ENCODE measurements at places on chromosomes 6 and 20. TPM values are rescaled to one million over a fixed set of nuclear protein-coding genes. Genes with fewer than 3 reads are reported as not detected.
A peak's percentile ranks its signal among the peaks of the same experiment; 100 is the strongest.

GRCh38 chr6:137217801-137218472 lies 1.2 kb downstream of the IFNGR1 start:
- H3K4me3 ChIP-seq: peak overlapping the region; percentile 86
- H3K27ac ChIP-seq: peak overlapping the region; percentile 95
- H3K36me3 ChIP-seq: no peaks in the 10 kb centered on the region

DNA sequence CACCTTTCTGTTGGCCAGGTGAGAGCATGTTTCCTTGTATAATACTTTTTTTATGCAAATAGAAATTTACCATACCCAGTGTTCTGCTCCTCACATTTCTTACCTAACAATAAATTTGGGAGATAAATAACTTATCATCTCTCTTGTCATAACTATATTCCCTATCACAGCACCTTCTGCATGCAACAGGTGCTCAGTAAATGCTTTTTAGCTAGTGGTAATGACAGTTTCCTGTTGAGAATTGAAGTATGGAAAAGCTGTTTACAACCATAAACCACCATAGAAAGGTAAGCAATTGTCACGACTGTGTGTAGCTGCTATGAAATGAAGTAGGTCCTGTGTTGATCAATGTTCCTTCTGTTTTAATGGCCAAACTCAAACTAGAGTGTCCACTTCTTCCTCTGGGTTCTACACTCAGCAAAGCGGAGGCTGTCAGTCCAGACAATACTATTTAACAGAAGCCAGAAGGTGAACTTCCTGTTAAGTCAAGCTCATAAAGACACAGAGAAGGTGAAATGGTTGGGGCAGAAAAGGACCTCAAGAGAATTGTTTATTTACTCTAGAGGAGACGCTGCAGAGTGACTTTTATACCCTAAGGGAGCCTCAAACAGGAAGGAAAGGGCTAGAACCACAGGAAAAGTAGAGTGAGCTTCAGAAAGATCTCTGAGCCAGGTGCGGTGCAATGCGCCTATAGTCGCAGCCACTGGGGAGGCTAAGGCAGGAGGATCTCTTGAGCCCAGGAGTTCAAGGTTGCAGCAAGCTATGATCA lies 84.0 kb upstream of the SLC22A16 start:
- DNase-seq: no peak
- H3K4me1 ChIP-seq: peaks cover 7% of the 10 kb centered on the region
- no peak overlapping the region for H3K4me3 ChIP-seq
- H3K36me3 ChIP-seq: no peaks in the 10 kb centered on the region
- no peak overlapping the region for H3K27ac ChIP-seq
- H3K27me3 ChIP-seq: no peaks in the 10 kb centered on the region

DNA sequence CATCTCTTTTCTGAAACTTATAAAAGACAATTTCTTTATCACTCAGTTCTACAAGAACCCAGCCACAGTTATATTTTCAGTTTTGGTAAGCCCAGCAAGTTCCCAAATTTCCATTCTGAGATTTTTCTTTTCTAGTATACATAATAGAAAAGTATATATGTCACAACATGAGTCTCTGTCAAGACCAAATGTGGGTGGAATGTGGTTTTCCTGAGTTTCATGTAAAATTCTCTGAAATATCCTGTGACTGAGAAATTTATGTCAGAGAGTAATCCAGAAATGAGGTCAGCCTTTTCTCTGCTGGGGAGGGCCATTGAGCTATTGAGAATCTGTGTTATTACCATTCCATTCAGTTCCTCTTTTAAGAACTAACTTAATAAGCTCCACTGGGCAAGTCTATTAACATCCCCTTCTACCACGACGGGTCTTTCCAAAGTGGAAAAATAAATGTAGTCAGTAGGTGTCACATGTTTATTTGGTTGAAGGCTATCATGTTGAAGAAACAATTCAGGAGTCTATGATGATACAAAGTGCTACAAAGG lies 100.7 kb upstream of the HMGN3 start:
- H3K36me3 ChIP-seq: no peaks in the 10 kb centered on the region
- no peak for DNase-seq
- H3K4me1 ChIP-seq: no peaks in the 10 kb centered on the region
- no peaks in the 10 kb centered on the region for H3K27me3 ChIP-seq

GRCh38 chr6:2471472-2471871 lies 226.1 kb upstream of the GMDS start:
- H3K4me1 ChIP-seq: no peaks in the 10 kb centered on the region
- peaks cover 4% of the 10 kb centered on the region for H3K27me3 ChIP-seq
- no peak overlapping the region for H3K27ac ChIP-seq
- no peaks in the 10 kb centered on the region for H3K36me3 ChIP-seq
- H3K4me3 ChIP-seq: no peak overlapping the region
- DNase-seq: no peak

- no peak overlapping the region for H3K4me3 ChIP-seq
- H3K27ac ChIP-seq: no peak overlapping the region
Measured at GRCh38 chr6:2890976-2891767, 11.9 kb downstream of the SERPINB9 start.

- H3K27me3 ChIP-seq: no peaks in the 10 kb centered on the region
- H3K4me3 ChIP-seq: no peak overlapping the region
- no peaks in the 10 kb centered on the region for H3K36me3 ChIP-seq
- no peak overlapping the region for H3K27ac ChIP-seq
Measured at GRCh38 chr6:119575721-119576120, 226.2 kb upstream of the MAN1A1 start.

DNA sequence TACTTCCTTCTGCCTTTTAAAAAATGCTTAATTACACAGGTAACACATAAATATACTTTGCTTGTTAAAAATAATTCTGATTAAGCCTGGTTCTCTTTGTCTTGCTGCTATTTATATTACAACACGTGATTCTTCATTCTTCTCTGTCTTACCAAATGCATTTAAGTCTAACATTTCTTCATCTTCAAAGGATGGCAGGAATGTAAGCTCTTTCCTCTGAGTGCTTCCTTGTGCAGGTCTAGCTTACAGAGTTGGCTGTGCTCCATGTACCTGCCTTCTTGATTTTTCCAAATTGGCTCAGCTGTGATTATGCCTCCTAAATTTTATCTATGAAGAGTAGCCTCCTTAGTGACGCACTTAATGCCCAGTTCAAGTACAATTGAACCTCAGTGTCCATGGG lies 44.4 kb downstream of the RNF144B start:
- H3K4me1 ChIP-seq: no peaks in the 10 kb centered on the region
- H3K4me3 ChIP-seq: no peak overlapping the region
- no peak for DNase-seq
- H3K36me3 ChIP-seq: no peaks in the 10 kb centered on the region
- no peaks in the 10 kb centered on the region for H3K27me3 ChIP-seq

GRCh38 chr6:85126485-85127167 lies 323.3 kb upstream of the NT5E start:
- H3K27me3 ChIP-seq: no peaks in the 10 kb centered on the region
- H3K4me1 ChIP-seq: no peaks in the 10 kb centered on the region
- no peak overlapping the region for H3K27ac ChIP-seq
- no peak for DNase-seq

- H3K27ac ChIP-seq: peak overlapping the region; percentile 40
- H3K36me3 ChIP-seq: no peaks in the 10 kb centered on the region
- H3K27me3 ChIP-seq: peaks cover 28% of the 10 kb centered on the region
- peak overlapping the region; percentile 44 for H3K4me3 ChIP-seq
Measured at GRCh38 chr20:59222253-59223181, 58.9 kb downstream of the ZNF831 start.

DNA sequence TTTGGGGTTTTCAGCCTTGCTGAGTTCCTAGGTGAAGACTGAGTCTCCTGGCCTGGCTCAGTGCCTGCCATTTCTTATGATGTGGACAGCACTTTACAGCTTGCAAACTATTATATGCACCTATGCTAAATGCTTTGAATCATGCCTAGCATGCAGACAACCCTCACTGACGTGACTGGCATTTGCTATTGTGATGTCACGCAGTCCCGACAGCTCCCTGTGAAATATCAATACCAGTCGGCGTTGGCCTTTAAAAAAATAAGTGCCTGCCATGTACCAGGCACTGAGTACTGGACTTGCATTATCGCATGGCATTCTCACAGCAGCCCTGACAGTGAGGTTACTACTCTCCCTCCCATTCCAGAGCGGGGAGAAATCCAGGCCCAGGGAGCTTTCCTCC lies 35.5 kb downstream of the UQCC2 start:
- no peaks in the 10 kb centered on the region for H3K27me3 ChIP-seq
- H3K27ac ChIP-seq: no peak overlapping the region
- peaks cover 18% of the 10 kb centered on the region for H3K4me1 ChIP-seq
- no peak overlapping the region for H3K4me3 ChIP-seq

- peaks cover 14% of the 10 kb centered on the region for H3K4me1 ChIP-seq
- H3K36me3 ChIP-seq: peaks cover 10% of the 10 kb centered on the region
- DNase-seq: no peak
- H3K4me3 ChIP-seq: no peak overlapping the region
- H3K27me3 ChIP-seq: peaks cover 4% of the 10 kb centered on the region
Measured at GRCh38 chr20:62723768-62724450, 15.3 kb downstream of the NTSR1 start.

DNA sequence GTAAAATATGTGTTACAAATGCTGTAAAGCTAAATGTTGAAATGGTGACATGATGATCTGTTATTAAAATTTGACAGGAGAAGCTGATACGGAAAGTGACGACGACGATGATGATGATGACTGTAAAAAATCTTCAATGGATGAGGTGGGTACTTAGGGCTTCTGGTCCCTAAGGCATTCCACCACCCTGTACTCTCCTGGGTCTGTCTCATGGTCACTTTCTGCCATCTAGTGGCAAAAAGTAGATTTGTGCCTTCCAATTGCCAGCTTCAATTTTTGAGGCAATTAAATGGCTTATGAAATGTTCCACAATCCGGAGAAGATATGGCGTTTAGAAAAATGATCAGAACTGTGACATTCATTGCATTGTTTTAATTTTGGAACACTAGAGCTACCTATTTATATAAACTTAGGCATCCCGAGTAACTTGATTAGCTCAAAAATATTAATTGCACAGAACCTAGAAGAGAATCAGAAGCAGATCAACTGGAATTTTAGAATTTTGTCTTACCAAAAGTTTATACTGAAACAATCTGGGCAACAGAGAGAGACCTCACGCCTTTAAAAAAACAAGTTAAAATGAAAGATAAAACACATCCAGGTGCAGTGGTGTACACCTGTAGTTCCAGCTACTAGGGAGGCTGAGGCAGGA lies 346.5 kb upstream of the PLCB4 start:
- no peaks in the 10 kb centered on the region for H3K27me3 ChIP-seq
- H3K4me1 ChIP-seq: no peaks in the 10 kb centered on the region
- peaks cover 4% of the 10 kb centered on the region for H3K36me3 ChIP-seq
- peak; percentile 93 for DNase-seq
- H3K27ac ChIP-seq: no peak overlapping the region

DNA sequence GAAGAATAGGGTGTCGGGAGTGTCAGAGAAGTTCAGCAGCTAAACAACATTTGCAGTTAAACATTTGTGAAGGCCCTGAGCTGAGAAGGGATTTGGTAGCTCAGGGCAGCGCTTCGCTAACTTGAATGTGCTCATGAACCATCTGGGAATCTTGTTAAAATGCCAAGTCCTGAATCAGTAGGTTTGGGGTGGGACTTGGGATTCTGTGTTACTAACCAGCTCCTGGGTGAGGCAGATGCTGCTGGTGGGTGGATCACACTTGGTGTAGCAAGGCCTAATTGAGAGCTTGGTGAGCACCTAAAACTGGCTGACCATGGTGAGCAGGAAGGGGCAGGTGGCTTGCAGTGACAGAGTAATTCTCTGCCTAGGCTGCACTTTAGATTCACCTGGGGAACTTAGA lies 5.9 kb downstream of the PTPRA start:
- H3K4me3 ChIP-seq: no peak overlapping the region
- H3K36me3 ChIP-seq: peaks cover 8% of the 10 kb centered on the region
- no peak overlapping the region for H3K27ac ChIP-seq
- peaks cover 13% of the 10 kb centered on the region for H3K4me1 ChIP-seq
- DNase-seq: no peak
- H3K27me3 ChIP-seq: no peaks in the 10 kb centered on the region

GRCh38 chr20:13671916-13672378 lies 33.2 kb upstream of the TASP1 start:
- no peak overlapping the region for H3K27ac ChIP-seq
- no peak overlapping the region for H3K4me3 ChIP-seq
- H3K27me3 ChIP-seq: no peaks in the 10 kb centered on the region
- DNase-seq: no peak
- no peaks in the 10 kb centered on the region for H3K4me1 ChIP-seq

DNA sequence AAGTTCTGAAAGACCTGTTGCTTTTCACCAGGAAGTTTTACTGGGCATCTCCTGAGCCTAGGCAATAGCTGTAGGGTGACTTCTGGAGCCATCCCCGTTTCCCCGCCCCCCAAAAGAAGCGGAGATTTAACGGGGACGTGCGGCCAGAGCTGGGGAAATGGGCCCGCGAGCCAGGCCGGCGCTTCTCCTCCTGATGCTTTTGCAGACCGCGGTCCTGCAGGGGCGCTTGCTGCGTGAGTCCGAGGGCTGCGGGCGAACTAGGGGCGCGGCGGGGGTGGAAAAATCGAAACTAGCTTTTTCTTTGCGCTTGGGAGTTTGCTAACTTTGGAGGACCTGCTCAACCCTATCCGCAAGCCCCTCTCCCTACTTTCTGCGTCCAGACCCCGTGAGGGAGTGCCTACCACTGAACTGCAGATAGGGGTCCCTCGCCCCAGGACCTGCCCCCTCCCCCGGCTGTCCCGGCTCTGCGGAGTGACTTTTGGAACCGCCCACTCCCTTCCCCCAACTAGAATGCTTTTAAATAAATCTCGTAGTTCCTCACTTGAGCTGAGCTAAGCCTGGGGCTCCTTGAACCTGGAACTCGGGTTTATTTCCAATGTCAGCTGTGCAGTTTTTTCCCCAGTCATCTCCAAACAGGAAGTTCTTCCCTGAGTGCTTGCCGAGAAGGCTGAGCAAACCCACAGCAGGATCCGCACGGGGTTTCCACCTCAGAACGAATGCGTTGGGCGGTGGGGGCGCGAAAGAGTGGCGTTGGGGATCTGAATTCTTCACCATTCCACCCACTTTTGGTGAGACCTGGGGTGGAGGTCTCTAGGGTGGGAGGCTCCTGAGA lies at the start of gene HFE:
TSS of gene HFE (plus strand) at position 146 of the 832 bp plus-strand sequence. CDS start at position 158, 12 bp downstream.
- peak within 1 kb of the TSS; percentile 92 for H3K27ac ChIP-seq
- H3K27me3 ChIP-seq: peaks cover 4% of the 10 kb centered on the region
- peak within 1 kb of the TSS; percentile 73 for H3K4me3 ChIP-seq
- H3K4me1 ChIP-seq: peaks cover 9% of the 10 kb centered on the region
- H3K36me3 ChIP-seq: no peaks in the 10 kb centered on the region
- DNase-seq: no peak

- no peak overlapping the region for H3K4me3 ChIP-seq
- DNase-seq: no peak
- no peaks in the 10 kb centered on the region for H3K36me3 ChIP-seq
- peaks cover 13% of the 10 kb centered on the region for H3K4me1 ChIP-seq
- no peak overlapping the region for H3K27ac ChIP-seq
Measured at GRCh38 chr6:26531897-26532296, 6.3 kb upstream of the HMGN4 start.

PHF20 gene
- 31.0 TPM for total RNA-seq

VSX1 gene
- 0.59 TPM for total RNA-seq

RREB1 gene
- total RNA-seq: 16.4 TPM

TGM3 gene
- total RNA-seq: 0.39 TPM

ABHD16B gene
- total RNA-seq: not detected

EYA2 gene
- total RNA-seq: 28.2 TPM

RCAN2 gene
- total RNA-seq: 57.5 TPM

GJA10 gene
- total RNA-seq: not detected

All from spinal cord (tissue), 10 donors.